Activated naive CD4-positive, alpha-beta T cell treated with Interleukin-2 at 50 U/mL for 16 hours (primary cell): ENCODE measurements at places on chromosomes 1 and 21.

DNA sequence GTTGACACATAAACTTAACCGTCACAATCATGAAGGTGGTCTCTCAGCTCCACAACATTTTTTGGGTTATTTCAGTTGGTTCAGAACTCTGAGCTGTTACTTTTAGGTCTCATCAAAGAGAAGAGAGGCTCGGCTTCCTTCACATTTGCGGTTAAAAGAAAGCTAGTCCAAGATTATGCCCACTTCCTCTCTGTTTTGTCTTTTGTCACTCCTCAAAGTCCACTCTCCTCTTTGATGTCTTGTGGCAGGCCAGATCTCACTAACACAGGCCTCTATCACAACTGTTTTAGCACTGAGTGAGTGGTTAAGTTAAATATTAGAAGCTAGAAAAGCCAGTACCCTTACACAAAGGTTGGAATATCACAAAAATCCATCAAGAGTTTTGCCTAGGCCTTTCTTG lies 195.7 kb downstream of the FCRL5 start:
- no peak for DNase-seq

GRCh38 chr1:87926131-87926830 lies 597.6 kb downstream of the LMO4 start:
- DNase-seq: no peak

DNA sequence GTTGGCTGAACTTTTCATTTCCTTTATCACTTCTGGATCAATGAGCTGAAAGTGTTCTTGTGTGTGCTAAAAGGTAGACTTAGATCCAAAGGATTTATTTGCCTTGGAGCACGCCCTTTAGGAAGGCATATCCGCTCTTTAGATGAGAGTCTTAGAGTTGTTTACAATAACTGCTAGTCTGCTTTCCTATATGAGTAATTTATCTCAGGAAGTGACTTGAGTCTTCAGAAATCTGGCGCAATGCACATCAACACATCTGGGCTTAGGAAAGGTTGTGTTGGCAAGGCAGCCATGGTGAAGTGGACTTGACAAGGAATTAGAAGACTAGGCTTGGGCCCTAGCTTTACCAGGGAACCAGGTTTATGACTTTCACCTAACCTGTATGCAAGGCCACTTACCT lies 204.1 kb upstream of the PTGFR start:
- DNase-seq: no peak

GRCh38 chr1:199721001-199721400 lies 306.5 kb upstream of the NR5A2 start:
- no peak for DNase-seq

DNA sequence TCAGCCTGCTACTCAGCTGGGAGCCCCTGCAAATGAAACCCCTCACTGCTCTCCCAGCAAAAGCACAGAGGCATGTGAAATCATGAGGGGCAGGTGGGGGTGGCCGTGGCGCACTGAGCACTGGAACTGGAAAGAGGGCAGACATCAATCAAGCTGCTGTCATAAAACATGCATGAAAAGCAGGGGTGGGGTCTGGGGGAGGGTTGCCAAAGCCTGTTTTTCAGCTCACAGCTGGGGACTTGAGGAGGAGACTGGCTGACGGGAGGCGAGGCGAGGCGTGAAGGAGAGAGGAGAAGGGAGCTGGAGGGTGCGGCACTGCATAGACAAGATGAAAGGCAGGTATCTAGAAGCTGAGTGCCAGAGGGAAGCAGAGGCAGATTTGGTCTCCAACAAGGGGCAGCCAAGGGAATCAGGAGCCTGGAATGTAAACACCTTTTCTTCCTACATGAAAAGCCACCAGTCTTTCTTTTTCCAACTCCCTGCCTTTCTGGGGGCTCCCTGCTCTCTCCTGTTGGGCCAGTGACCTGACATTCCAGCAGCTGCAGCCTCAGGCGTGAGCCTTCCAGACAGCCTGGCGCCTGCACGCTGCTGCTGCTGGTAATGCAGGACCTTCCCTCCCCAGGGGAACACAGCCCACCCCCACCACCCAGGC lies 87.0 kb downstream of the NMNAT2 start:
- no peak for DNase-seq

GRCh38 chr1:193706766-193707165 lies 520.4 kb upstream of the B3GALT2 start:
- DNase-seq: no peak

DNA sequence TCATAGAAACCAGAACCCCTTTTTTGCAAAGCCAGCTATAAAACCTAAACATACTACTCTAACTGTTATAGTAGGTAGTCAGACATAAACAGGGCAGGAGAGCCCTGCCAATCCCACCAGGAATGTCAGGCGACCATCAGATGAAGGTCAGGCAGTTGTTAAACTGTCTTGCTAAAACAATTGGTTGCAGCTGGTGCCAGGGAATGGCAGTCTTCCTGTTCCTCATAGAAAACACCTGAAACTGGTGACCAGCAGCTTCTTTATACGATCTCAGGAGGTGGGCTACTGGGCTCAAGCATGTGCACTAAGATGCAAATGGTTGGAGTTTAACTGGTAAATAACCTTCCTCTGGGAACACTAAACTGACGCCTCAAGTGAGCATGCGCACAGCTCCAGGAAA lies 224.1 kb downstream of the COL11A1 start:
- no peak for DNase-seq

DNA sequence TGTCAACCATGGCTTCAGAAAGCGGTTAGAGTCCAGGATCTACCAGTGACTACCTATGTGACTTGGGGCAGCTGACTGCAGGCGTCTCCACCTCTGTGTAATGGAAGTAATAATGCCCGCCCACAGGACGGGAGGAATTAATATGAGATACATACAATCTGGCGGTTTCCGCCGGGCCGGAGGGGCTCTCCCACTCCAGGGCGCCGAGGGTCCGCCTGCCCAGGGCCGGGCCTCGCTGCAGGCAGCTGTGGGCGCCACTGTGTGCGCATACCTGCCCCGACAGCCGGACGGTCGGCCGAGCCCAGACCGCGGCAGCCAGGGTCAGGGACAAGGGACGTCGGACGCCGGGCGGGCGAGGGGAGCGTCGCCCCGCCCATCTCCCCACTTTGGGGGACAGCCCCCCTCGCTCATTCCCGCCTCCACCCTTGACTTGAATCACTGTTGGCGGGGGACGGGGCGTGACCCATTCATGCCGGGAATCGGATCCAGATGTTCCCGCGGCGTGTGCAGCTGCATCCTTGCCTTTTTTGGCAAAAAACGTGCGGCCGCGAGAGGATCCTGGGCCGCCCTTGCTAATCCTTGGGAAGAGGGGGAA lies 6.0 kb upstream of the SF3A3 start:
- DNase-seq: peak; percentile 50

DNA sequence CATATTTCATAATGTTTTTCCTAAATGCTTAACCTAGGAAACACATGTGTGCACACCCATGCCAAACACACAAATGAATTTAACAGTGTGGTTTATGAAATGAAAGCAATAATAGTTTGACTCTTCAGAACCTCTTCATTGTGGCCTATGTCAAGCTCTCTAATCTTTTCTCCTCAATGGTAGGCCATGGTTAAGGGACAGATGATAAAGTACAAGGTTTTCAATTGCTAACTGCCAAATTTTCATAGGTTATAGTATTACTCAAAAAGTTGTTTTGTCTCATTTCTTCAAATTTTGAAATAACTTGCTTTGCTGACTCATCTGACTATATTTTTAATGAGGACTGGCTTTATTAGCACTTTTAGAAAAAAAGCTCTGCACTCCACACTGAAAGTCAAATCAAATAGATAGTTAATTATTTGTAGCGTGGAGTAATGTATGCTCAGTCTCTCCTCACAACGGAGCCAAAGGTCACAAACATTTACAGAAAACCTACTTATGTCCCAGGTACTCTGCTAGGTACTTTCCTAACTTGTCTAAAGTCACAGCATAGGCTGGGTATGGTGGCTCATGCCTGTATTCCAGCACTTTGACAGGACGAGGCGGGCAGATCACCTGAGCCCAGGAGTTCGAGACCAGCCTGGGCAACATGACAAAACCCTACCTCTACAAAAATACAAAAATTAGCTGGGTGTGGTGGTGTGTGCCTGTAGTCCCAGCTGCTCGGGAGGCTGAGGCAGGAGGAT lies 3.0 kb upstream of the ADCY10 start:
- no peak for DNase-seq

GRCh38 chr1:3352299-3352951 lies 102.0 kb upstream of the ARHGEF16 start:
- DNase-seq: no peak

DNA sequence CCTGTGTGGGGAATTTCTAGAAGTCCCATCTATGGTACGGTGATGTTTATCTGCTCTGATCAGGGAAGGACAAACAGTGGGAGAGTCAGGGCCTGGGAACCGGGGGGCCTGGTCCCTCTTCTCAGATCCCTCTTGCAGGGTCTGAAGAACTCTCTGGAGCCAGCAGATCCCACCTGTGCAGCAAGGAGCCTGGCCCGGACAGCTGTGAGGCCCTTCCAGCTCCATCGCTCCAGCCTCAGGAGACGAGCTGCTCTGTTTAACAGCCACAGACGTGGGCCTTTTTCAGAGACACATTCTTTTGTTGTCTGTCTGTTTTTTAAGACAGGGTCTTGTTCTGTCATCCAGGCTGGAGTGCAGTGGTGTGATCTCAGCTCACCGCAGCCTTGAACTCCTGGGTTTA lies 14.5 kb downstream of the C1orf174 start:
- no peak for DNase-seq
